ENCODE measurements at places on chromosomes 11 and 22. TPM values are rescaled to one million over a fixed set of nuclear protein-coding genes. Genes with fewer than 3 reads are reported as not detected.

The SAA4 gene
- polyA plus RNA-seq = not detected

The PRR33 gene
- polyA plus RNA-seq = 0.67 TPM

The MRGPRX3 gene
- polyA plus RNA-seq = not detected

The LRP4 gene
- polyA plus RNA-seq = 15.6 TPM

The ZC3H12C gene
- polyA plus RNA-seq = 20.0 TPM

The KDM4E gene
- polyA plus RNA-seq = 0.19 TPM

The RCOR2 gene
- polyA plus RNA-seq = 6.3 TPM

Measured in large intestine (tissue), 12 donors.